ENCODE measurements at places on chromosomes 4 and X.

- no peak for DNase-seq
These were observed 226.5 kb downstream of the MID1 start for GRCh38 chrX:10393899-10394298.

GRCh38 chr4:123297836-123298235 lies 98.8 kb upstream of the SPRY1 start:
- DNase-seq = no peak

DNA sequence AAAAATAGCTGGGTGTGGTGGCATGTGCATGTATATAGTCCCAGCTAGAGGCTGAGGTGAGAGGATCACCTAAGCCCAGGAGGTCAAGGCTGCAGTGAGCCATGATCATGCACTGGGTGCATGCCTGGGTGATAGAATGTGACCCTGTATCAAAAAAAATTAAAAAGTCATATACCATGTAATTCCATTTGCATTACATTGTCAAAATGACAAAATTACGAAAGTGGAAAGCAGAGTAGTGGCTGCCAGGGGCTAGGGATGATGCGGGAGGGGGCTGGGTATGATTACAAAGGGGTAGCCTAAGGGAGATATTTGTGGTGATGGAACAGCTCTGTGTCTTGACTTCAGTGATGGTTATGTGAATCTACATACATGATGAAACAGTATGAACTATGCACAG lies 97.8 kb downstream of the KDR start:
- DNase-seq = no peak

DNA sequence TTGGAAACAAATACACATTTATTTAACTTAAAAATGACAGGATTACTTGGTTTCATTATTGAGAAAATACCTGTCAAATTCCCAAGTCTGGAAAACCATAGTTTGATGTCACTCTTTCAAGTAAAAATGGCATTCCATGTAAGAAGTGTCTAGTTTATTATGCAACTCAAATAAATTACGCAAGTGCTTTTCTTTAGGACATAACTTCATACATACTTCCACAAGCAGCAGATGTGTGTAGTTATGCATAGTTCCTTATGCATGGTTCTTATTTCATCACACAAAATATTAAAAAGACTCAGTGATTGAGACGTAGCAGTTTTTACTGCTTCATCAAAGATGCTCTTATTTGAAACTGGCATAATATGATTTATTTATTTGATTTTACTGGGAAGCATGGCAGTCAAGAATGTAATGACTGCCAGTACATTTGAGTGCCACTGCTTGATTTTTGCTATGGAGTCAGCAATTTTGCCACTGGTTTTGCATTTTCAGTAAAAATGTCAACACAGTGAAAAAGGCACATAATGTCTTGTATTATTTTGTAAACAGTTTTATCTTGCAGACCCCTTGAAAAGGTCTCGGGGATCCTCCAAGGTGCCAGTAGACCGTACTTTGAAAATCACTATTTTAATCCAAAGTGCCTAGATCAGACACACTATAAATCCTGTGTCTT lies 62.1 kb downstream of the CLCN3 start:
- DNase-seq = no peak

DNA sequence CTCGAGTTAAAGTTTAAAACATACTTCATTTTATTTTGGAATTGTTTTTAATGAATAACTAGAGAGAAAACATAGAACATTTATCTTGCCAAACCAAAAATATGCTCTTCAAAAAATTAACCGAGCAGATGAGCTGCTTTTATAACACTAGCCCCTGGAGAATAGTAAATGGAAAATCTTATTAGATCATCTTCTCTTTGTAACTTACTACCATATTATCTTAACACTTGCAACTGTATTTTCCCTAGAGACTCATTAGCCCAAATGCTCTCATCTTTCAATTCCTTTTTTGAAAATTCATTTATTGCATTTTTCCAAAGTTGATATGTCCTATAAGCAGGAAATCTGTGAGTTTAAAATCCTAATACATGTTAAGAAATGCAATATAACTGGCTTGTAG lies 143.3 kb downstream of the CAMK2D start:
- DNase-seq = no peak

DNA sequence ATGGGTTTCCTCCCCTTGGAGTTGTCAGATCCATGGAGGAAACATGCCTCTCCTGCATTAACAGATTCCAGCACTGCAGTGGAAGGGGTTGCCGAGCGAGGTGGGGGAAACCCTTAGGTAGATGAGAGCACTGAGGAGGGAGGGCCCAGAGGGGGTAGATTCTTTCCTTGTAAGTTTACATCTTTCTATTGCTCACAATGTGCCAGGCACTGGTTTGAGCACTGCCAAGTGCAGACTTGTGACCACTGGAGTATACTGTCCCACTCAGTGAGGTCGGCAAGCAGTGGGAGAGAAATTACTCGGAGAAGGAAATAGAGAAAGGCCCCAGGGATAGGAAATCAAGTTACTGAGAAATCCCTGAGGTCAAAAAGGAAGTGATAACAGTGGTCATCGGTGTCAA lies 27.8 kb upstream of the TMEM154 start:
- DNase-seq = no peak

DNA sequence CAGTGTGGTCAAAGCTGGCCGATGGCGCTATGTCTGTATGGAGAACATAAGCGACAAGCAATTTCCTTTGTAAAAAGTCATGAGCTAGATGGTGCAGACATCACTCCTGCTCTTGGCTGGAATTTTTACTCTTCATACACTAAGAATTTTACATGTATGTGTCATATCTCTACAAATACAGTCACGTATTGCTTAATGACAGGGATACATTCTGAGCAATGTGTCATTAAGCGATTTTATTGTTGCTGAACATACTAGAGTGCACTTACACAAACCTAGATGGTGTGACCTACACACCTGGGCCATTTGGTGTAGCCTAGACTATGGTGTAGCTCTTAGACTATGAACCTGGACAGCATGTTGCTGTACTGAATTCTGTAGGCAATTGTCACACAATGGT lies 185.4 kb downstream of the SOWAHB start:
- no peak for DNase-seq

DNA sequence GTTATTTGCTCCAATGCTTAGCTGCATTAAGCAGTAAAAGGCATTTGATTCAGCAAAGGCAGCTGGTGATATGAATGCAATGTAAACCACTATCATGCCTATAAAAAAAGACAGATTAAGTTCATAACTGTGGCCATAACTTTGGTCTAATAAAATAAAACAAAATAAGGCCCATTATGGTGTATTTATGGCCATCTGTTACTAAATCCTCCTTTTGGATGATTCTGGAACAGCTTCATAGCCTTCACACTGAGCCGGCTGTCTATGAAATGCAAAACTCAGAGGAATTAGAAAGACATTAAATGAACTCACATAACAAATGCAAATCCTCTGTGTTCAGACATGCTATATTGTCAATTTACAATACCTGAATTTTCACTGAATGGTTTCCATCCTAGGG lies 223.7 kb upstream of the FAT4 start:
- DNase-seq = no peak

DNA sequence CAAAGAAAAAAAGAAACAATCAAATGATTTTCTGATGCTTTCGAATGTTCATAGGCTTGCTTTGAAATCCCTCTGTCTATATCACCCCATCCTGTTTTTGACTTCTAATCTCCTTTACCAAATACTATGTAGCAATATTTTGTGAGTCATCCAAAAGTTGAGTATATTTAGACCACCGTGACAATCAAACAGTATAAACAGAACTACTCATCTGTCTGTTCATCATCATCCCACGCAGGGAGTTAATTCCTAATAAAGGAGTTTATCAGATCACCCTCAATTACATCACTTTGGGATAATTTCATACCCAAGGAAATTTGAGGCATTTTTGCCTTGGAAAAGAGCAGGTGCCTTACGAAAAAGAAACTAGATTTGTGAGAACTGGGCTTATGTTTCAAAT lies 212.9 kb downstream of the CBR4 start:
- DNase-seq = no peak

- no peak for DNase-seq
These were observed 534.1 kb upstream of the GALNTL6 start for GRCh38 chr4:171279131-171279530.

DNA sequence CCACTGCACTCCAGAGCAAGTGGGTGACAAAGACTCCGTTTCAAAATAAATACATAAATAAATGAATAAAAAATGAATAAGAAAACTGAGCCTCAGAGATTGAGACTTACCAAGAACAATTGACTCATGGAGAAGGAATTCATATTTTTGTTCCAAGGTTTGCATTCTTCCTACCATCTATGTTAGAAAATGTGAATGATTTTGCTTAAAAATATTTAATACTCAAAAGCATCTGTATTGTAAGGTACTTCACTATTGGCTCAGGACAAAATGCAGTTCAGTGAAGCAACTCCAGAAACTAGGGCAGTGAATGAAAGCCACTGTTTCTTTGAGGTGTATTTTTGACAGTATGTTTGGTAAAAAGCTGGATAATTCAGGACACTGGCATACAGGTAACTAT lies 54.1 kb downstream of the XAGE2 start:
- DNase-seq = no peak

DNA sequence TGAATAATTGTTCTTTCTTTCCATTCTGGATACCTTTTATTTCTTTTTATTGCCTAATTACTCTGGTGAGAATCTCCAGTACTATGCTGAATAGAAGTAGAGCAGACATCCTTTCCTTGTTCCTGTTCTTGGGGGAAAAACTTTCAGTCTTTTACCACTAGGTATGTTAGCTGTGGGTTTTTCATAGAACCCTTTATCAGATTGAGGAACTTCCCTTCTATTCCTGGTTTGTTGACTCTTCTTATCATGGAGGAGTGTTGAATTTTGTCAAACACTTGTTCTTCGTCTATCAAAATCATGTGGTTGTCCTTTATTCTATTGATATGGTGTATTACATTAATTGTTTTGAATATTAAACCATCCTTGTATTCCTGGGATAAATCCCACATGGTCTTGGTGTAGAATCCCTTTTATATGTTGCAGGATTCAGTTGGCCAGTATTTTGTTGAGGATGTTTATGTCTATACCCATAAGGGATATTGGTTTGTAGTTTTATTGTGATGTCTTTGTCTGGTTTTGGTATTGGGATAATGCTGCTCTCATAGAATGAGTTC lies 23.6 kb downstream of the SH3BP2 start:
- DNase-seq = no peak

DNA sequence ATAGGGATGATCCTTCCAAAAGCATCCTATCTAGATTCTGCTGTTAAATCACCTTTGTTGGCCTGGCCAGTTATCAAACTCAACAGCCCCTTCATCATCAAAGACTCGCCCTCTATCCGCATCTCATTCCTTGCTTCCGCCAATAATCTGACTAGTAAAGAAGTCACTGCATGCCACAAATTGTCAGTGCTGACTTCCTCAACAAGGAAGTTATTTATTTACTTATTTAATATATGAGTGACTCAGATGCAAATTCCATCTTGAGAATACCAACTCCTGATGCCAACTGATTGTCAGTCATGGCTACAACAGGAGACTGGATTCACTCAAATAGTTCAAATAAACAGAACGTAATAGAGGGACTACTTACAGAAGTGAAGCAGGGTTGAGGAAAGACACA lies 283.8 kb downstream of the TRIML1 start:
- no peak for DNase-seq

GRCh38 chr4:97216046-97216445 lies 927.2 kb downstream of the STPG2 start:
- no peak for DNase-seq

Data from cortex of kidney (tissue), 1 donor.